ENCODE measurements at places on chromosomes 5 and 9.

- no peak for DNase-seq
These were observed 5.5 kb upstream of the N4BP3 start for GRCh38 chr5:178107756-178108310.

- no peak for DNase-seq
These were observed 26.3 kb downstream of the AHRR start for GRCh38 chr5:347712-348284.

- DNase-seq, result no peak
These were observed 66.1 kb upstream of the EDIL3 start for GRCh38 chr5:84450617-84451414.

- DNase-seq, result no peak
These were observed 66.3 kb downstream of the FBXL7 start for GRCh38 chr5:15566306-15566705.

GRCh38 chr9:24602693-24603352 lies 57.1 kb upstream of the IZUMO3 start:
- DNase-seq, result no peak

GRCh38 chr5:119327018-119327417 lies 28.8 kb upstream of the TNFAIP8 start:
- no peak for DNase-seq

- no peak for DNase-seq
These were observed 67.1 kb downstream of the ALDH7A1 start for GRCh38 chr5:126527892-126528291.

All from NCI-H2171 treated with DMSO at 0.1 percent for 48 hours (cell line).